Stimulated activated CD8-positive, alpha-beta memory T cell treated with anti-CD3 and anti-CD28 coated beads, Interleukin-7, amount 100 ng/mL, for 4 hours (primary cell): ENCODE measurements at places on chromosomes 2 and 18.

DNA sequence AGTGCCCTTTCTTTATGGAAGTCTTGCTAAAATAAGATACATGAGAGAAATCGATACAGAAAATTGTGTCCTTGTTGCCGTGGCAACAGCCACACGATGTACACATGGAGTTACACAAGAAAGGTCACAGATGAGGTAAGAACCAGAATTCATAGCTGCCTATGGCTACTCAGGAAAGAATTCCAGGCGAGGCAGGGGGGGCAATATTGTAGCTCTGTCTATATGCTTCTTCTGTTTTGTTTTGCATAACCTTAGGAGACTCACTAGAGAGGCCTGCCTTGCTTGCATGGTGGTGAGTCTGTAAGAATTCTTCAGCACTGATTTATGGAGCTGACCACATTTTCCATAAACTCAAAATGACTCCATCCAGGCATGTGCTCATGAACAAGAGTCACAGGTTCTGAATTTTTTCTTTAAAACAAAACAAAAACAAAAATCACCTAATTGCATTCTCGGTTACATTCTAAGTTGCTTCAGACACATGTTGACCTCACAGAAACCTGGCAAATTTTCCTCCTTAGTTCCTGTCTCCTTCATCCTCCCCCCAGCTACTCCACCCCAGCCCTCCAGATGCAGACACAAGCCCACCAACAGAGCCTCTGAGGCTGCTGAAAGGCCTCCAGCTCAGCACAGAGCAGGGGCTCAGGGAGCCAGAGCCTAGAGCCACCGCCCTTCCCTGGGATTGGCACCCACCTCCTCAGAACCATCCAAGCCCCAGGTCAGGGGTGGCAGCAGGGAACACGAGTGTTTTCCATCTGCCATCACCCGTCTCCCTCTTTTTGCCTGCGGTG is 183.5 kb downstream of the ANTXR1 start:
- no peak for DNase-seq

GRCh38 chr18:46042571-46043123 is 29.4 kb downstream of the PSTPIP2 start:
- DNase-seq = no peak

DNA sequence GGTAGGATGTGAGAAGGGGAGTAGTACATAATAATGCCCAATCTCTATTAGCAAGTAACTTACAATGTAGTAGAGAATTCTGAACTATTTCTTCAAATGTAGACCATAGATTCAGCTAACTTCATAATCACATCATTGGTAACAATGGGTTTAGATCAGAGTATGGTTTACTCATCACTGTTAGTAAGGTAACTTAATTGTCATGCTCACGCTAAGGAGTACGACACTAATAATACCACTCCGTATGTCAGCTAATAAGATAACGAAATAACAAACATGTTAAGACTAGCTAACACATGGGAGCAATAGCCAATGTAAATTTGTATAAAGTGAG is 56.4 kb upstream of the CCDC141 start:
- DNase-seq = no peak

DNA sequence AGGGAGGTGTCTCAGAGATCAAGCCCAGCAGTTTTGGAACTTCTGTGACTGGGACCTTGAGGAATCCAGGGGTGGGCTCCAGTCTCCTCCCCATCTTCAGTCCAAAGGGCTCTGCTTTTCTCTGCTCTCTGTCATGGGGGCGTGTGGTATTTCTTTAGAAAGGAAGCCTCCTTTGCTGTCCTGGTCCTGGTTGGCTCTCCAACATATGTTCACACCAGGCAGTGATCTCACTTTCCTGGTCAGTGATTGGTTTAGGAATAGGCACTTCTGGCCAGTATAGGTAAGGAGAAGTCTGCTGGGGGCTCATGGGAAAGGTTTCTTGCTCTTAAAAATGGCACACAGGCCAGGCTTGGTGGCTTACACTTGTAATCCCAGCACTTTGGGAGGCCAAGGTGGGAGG is 115.5 kb upstream of the HAAO start:
- no peak for DNase-seq

- DNase-seq = no peak
Observed at GRCh38 chr2:217952409-217952808, 50.4 kb downstream of the TNS1 start.

DNA sequence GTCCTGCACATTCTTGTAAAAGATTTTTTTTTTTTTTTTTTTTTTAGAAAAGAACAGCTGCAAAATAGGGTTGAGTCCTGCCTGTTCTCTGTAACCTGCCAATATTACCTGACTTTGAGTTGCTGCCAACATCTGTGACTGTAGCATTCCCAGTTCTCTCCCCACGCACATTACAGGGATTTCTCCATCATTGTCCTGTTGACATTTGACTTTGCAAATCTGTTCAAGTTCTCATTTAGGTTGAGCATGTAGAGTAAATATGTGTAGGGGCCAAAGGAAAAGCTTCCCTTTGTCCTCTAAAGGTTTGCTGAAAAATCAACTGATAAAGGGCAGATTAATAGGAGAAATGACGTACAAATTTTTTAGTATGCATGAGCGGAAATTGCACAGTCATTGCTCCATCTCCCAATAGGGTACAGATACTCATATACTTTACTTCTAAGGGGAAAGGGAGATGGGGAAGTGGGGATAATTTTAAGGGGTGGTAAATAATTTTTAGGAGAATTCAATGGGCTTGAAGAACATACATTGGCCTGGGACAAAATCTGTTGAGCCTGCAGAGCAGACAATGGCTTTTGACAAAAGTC is 385.5 kb downstream of the PIK3C3 start:
- no peak for DNase-seq

GRCh38 chr2:69466728-69467127 is 29.5 kb upstream of the NFU1 start:
- DNase-seq = no peak

- DNase-seq = no peak
Observed at GRCh38 chr2:102253140-102253752, 58.1 kb upstream of the IL1RL1 start.

GRCh38 chr2:778731-779350 is 101.6 kb upstream of the TMEM18 start:
- no peak for DNase-seq

DNA sequence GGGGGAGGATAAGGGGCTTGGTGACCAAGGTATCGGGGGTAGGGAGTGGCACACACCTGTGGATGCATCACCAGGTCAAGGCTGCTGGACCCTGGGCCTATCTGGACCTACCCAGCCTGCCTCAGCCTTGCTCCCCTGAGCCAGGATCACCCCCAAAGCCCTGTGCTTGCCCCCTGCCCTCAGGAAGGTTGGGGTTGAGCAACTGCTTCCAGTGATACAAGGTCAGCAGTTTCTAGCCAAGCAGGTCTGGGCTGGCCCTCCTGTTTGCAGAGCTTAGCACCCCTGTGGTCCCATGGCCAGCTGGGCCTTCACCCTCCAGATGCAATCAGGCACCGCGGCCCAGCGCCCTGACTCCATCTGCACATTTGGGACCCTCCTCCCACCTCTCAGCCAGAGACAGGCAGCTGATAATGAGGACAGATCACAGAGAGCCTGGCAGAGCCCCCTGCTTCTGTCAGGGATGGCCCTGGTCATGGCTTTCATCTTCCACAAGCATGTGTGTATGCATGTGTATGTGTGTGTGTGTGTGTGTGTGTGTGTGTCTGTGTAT is 154.6 kb downstream of the TFCP2L1 start:
- DNase-seq = no peak

DNA sequence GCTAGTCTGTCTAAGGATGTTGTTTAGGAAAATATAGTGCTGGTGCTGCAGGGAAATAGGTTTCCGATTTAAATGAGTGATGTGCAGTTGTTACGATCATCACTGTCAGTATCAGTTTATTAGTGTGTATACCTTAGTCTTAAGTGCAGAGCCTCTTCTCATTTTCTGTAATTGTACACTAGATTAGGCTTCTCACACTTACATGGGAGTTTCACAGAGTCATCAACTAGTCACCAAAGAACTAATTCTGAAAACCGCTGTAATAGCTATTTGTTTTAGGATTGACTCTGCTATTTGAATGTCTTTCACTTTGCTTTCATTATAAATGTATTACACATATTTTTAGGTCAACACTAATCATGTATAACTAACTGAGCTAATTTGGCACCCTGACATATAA is 99.8 kb upstream of the ZEB2 start:
- no peak for DNase-seq

- no peak for DNase-seq
Observed at GRCh38 chr2:211881449-211881848, 657.2 kb downstream of the ERBB4 start.

DNA sequence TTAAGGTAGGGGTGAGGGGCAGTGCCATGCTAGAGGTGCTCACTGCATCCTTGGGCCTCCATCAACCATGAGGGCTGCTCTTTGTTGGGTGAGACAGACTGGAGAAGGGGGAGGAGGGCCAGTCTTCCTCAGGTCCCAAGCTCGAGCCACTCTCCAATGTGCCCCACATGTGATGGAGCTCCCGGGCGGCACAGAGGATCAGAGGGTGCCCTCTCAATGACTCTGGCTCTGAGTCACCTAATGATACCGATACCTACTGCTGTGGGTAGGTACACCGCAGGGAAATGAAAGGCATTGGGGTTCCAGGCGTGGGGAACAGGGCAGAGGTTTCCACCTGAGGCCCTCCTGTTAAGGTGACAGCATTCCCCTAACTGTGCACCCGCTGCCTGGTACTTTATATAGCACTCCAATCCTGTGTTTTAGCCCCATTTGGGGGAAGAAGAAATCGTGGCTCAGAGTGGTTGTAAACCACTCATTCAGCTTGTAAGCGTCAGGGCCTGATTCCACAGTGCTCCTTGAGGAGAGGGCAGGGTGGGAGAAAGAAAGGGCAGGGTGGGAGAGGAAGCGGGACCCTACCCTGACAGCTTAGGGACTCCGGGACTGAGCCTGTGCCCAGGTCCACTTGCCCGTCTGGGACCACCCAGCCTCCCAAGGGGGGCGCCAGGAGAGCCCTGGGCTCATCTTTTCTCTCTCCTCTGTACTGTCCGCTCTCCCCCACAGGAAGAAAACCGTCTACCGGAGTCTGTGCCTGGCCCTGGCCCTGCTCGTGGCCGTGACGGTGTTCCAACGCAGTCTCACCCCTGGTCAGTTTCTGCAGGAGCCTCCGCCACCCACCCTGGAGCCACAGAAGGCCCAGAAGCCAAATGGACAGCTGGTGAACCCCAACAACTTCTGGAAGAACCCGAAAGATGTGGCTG is 1.8 kb downstream of the B3GNT7 start:
- DNase-seq = no peak

DNA sequence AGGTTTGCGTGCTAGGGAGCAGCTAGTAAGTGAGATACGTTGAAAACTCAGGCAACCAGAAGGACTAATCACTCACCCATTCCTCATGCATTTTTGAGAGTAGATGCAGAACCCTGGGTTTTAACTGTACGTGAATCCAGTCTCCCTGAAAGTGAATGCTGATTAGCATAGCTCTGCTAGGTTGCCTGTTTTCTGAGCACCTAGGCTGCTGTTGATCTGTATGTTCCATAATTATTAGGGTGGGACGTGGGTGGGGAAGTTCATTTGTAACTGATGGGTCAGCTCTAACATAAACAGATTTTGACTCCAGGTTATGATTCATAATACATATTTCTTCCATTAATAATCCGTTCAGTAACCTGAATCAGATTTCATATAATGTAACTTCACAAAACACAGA is 379.0 kb upstream of the FANCL start:
- no peak for DNase-seq

DNA sequence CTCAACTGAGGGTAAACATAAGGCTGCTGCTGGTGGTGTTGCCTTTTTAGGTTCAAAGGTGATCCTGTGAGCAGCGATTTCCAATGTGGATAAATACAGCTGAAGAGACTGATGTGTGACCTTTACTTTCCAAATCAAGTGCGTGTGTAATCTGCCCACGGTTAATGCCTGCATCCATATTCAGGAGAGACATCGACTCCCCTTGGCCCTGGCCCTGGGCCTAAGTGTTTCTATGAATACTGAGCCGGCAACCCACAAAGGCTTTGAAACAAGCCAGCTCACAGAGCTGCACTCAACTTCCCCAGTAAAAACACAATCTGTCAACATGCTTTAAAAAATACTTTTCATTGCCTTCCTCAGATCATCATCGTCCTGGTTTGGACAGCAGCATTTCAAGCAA is 1026.6 kb downstream of the TMEM182 start:
- DNase-seq = no peak

DNA sequence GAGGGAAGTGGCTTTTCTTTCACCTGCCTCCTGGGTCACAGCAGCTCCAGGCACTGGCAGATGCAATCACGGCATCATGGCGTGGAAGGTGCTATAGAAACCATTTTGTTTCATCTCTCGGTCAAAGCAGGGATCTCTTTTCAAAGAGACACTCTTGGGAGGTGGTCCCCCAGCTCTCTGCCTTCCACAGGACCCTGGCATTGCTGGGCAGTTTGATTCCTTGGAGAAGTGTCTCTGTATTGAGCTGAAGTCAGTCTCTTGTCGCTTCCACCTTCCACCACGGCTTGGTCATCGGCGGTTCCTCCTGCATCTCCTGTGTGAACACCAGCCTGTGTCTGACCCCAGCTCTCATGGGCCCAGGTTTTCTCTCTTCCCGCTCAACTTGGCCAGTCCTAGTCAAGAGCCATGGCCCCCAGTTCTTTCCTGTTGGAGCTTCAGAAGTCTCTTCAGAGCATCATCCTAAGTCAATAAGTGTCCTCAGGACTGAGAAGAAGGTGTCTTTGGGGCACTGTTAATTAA is 42.3 kb upstream of the HDAC4 start:
- no peak for DNase-seq

- DNase-seq = no peak
Observed at GRCh38 chr2:101827246-101827645, 129.7 kb downstream of the MAP4K4 start.

GRCh38 chr18:76255070-76255683 is 239.9 kb downstream of the ZNF516 start:
- DNase-seq = no peak

- DNase-seq = peak; percentile 41
Observed at GRCh38 chr18:79524181-79525078, 128.7 kb downstream of the NFATC1 start.

GRCh38 chr2:210626849-210627248 is 70.5 kb downstream of the CPS1 start:
- no peak for DNase-seq

DNA sequence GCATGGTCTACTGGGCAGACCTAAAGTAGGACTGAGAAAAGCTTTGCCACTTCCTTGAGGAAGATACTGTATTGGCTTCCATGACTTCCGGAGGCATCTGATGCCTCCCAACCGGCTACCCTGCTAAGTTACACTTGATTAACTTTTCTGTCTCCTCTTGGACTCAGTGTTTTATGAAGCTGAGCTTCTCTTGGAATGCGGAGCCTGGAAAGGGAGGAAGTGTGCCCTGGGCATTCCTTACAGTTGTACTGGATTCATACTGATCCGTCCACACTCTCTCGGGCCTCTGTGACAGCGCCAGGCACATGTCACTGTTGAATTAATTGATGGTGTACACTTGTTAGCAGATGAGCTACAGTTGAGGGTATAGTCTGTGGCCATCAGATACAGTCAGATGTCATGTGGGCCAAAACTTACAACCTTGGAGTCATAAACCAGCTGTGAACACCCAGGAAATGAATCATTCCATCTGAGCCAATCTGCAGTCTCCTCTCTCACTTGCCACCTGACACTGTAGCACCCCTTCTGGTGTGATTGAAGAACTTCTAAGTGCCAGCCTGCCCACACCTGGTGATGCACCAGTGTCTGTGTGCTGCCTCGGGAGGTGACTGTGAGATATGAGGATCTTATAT is 122.5 kb downstream of the FHOD3 start:
- DNase-seq = no peak

GRCh38 chr2:66370824-66371223 is 64.1 kb upstream of the MEIS1 start:
- no peak for DNase-seq

- no peak for DNase-seq
Observed at GRCh38 chr18:41577529-41577928, 377.5 kb upstream of the PIK3C3 start.
